ENCODE measurements at places on chromosomes 3 and 15.

DNA sequence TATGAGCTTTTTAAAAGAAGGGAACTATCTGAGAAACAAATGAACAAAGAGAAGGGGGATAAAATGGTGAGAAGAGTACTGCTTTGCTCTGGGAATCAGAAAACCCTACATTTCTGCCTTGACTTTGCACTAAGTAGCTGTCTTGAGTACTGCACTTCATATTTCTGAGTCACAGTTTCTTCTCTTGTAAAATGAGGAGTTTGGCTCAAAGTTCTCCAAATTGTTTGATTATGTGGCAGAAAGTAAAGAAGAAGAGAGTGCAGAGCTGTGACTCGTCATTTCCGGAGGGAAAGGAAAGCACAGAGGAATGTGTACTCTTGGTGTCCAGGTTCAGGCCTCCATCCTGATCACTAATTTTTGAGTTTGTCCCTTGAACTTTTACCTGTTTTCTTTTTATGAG, 54.7 kb downstream of the TP63 start:
- DNase-seq = no peak

DNA sequence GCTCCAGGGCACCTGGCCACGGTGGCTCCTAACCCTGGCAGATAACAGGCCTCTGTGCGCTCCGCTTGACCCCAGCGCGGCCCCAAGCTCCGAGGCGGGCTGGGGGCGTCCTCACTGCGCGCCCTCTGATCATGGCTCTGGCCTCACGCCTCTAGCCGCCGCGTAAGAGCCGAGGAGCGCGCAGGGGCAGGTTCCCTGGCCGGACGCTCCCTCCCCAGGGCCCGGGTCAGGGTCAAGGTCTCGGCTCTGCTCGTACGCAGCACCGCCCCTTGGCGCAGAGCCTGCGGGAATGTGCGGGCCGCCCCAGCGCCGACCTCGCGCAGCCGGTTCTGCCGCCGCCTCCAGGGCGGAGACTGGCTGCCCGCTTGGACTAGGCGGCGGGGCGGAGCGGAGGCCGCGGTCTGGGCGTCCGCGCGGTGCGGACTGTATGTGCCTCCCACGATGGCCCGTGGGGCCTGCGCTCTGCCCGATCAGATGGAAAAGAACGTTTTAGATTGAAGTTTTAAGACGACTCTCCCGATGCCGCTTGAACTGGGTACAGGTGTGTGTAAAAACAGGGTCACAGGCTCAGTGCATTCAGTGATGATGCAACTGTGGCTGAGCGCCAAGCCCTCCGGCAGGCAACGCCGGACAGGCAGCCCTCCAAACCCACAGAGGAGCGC, 40.8 kb downstream of the CHST14 start:
- DNase-seq = no peak

DNA sequence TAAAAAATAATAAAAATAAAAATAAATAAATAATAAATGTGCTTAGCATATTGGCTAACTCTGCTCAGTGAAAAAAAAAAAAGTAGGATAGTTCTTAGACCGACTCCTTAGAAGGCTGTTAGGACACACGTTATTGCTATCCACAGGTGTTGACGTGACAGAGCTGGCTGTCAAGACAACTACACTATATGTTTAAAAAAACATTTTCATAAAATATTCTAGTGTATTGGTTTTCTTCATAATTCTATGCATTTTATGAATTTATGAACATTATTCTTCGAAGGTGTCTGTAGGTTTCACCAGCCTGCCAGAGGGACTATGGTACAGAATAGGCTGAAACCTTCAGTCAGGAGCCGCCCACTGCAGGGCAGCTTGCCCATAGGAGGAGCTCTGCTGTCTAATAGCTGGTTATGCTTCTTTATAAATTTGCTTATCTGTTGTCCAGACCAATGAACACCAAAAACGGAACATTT, 9.2 kb downstream of the TM4SF1 start:
- no peak for DNase-seq

DNA sequence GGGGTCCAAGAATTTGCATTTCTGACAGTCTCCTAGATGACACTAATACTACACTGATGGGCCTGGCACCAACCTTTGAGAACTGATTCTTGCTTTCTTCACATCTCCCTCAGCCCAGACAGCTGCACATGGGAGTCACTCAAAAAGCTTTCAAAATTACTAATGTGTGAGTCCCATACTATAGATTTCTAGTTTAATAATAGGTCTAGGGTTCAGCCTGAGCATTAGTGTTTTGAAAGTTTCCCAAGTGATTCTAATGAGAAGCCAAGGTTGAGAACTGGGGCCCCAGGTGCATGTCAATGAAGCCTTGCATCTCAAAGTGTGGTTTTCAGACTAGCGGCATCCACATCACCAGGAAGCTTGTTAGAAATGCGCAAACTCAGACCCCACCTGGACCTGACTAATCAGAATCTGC, 159.9 kb upstream of the CMC1 start:
- no peak for DNase-seq

- no peak for DNase-seq
Observed at GRCh38 chr15:30921106-30921505, 17.4 kb downstream of the FAN1 start.

DNA sequence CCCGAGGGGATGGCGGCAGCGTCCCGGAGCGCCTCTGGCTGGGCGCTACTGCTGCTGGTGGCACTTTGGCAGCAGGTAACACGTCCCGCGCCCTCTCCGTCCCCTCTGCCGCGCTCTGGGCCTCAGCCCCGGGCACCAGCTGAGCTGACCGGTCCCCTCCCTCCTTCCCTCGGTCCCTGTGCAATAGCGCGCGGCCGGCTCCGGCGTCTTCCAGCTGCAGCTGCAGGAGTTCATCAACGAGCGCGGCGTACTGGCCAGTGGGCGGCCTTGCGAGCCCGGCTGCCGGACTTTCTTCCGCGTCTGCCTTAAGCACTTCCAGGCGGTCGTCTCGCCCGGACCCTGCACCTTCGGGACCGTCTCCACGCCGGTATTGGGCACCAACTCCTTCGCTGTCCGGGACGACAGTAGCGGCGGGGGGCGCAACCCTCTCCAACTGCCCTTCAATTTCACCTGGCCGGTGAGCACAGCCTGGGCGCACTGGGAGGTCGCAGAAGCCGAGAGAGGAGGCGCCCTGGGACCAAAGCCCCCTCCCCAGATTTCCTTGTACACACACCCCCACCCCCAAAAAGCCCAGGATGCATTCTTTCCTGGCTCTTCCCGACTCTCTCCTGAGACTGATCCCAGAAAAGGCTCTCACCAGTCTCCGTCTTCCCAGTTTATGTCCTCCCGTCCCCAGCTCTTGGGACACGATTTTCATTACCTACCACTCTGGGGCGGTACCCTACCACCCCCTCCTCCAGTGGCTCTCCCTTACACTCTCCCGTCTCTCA, 705 bp downstream of the DLL4 start:
- no peak for DNase-seq

DNA sequence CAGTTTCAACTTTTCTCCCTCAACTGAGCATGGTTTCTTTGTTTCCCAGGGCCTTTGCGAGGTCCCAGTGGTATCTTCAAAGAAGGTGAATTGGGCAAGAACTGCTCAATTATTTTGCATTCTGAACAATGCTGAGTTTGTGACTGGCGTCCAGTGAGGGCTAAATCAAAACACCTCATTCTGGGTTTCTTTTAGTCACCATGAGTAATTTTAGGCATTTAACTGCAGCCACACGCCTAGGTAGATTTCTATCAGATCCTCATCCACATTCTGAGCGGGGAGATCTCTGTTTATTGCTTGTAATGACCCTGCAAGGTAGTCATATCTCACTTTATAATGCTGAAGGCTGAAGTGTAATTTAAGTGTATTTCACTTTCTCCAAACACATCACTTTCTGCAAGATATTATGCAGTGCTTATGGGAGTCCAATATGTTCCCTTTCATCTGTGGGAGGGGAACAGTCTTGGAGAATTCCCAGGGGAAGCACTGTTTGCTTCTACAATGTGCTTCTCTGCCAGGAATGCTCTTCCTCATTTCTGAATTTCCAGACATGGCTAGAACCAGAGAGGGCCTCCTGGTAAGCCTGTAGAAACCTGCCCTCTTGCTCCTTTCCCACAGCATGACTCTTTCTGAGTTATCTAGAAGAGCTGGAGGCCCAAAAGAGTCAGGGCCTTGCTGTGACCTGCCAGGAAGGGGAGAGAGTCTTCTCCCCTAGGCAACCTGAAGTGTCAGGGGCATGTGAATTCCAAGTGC, 91.7 kb downstream of the FRMD4B start:
- DNase-seq = no peak

DNA sequence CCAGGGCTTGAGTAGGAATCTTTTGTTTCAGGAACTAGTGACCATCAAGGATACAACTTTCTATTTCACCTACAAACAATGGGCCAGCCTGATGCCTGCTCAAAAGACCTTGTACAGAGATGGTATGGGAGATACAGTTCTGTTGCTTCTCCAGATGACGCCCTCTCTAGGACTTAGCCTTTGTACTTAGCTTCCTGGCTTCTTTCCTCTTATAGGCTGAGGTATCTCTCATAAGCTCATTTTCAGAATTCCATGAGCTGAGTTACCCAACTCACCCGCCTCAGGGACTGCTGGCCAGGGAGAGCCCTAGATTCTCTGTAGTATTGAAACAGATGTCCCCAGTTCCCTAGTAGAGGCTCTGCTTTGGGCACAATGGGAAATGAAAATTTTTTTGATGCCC, 8.6 kb upstream of the ZNF620 start:
- DNase-seq = no peak

DNA sequence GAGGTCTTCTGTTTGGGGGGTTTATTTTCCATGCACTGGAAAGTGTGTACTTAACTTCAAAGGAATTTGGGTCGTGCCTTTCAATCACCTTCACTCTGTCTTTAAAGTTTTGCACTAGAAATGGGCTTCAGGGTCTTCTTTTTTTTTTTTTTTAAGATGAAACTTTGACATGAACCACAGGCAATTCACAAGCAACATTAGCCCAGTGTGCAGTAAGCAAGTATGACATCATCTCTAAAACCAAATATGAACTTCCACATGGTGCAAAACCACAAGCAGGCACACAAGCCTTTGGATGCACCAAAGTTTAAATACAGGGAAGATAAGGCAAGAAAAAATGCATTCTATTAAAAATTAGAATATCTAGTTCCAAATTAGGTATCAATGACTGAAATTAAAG, 381.9 kb downstream of the ERC2 start:
- no peak for DNase-seq

- no peak for DNase-seq
Observed at GRCh38 chr3:105752791-105753415, 115.9 kb downstream of the CBLB start.

- no peak for DNase-seq
Observed at GRCh38 chr3:111932946-111933345, 45.9 kb upstream of the ABHD10 start.

GRCh38 chr3:72334681-72335457, 513.4 kb downstream of the SHQ1 start:
- no peak for DNase-seq

GRCh38 chr3:76438971-76439370, 600.9 kb upstream of the ROBO2 start:
- no peak for DNase-seq

DNA sequence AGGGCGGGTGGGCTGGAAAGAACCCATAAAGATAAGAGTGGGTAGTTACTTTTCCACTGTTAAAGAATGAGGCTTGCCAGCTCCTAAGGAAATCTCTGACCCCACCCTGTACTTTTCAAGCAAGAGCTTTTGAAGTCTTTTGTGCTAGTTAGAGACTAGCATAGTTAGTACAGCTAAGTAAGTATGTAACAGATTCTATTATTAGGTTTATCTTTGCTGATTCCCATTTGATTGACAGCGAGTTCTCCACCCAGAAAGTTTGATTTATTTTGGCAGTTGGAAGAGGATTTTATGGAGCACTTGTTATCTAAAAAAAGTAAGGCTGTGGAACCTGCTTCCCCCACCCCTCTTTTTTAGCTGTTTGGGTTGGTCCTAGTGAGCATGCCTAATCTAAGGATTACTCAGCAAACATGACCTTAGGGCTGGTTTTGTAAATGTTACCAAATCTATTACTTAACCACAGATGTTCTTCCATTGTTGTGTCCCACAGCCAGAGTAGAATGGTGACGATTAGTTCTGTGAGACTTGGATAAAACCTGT, 57.6 kb downstream of the FNDC3B start:
- DNase-seq = no peak

- no peak for DNase-seq
Observed at GRCh38 chr3:183592821-183593220, 37.3 kb upstream of the KLHL6 start.

GRCh38 chr3:40780291-40780924, 255.6 kb downstream of the ZNF621 start:
- no peak for DNase-seq

- no peak for DNase-seq
Observed at GRCh38 chr15:68014219-68014618, 39.9 kb upstream of the PIAS1 start.

DNA sequence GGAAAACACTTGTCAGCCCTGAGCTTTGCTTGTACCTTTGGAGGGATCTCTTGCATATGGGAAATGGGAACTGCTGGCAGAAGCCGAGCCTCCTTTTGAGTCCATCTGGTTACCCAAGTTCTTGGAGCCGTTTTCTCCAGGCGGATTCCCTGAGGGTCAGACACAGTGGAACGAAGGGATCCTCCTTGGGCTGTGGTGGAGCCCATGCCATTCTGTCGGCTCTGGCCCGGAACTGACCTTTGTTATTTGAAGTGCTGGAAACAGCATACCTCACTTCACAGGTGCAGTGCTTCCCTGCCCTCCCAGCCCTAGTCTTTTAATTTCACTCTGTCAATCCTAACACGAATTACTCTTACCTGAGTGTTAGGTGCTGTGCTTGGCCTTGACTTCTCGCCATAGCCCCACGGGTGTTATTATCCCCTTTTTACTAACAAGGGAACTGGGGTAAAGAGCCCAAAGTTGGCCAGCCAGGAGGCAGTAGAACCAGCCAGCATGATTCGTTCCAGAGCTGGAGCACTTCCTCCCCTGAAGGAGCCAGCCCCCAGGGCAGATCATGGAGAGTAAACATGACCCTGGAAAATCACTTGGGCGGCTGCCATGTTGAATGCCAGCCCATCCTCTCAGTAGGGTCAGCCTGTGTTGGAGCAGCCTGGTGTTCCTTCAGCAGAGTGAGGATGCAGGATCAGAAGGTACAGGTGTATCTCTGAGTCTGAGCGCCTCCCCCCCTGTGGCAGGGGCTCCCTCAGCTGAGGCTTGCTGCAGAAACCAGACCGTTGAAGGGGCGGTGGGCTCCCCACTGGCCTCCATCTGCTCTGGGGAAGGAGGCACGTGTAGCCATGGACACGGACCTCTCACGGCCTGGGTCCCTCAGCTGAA, 143.2 kb downstream of the DNAJB8 start:
- DNase-seq = no peak

GRCh38 chr3:120685411-120685810, 3.4 kb upstream of the HGD start:
- DNase-seq = no peak

GRCh38 chr3:13461169-13462124, 18.7 kb upstream of the HDAC11 start:
- DNase-seq = no peak

DNA sequence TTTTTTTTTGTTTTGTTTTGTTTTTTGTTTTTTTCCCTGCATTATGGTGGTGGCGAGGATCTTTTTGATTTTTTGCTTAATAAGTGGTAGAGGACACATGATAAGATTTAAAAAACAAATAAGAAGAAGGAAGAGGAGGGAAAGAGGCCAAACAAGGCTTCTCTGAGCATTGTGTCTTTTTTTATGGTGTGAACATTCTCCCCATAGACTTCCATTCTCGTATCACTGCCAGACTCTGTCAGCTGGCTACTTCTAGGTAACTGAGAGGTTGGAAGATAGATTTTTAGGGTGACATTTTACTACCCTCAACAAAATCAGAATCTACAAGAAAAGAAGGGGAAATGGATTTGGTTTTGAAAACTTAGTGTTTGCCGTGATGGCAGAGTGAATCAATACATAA, 3.8 kb downstream of the NLGN1 start:
- DNase-seq = no peak

Data from epithelial cell of proximal tubule (primary cell).